ENCODE measurements at places on chromosomes 6 and 20.

GRCh38 chr20:62997417-62998035, 9.2 kb downstream of the BHLHE23 start:
- DNase-seq = no peak

DNA sequence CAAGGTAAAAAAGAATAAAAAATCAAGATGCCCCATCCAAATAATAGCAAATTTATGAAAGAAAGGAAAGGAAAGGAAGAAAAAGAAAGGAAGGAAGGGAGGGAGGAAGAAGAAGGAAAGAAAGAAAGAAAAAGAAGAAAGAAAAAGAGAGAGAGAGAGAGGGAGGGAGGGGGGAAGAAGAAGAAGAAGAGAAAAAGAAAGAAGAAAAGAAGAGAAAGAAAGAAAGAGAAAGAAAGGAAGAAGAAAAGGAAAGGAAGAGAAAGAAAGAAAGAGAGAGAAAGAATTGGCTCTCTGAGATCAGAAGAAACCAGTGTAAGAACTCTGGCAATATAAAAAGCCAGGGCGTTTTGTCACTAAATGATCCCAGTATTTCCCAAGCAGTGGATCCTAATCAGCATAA, 401.7 kb downstream of the EPHA7 start:
- no peak for DNase-seq

GRCh38 chr20:60314727-60315126, 356.5 kb downstream of the CDH26 start:
- DNase-seq = no peak

DNA sequence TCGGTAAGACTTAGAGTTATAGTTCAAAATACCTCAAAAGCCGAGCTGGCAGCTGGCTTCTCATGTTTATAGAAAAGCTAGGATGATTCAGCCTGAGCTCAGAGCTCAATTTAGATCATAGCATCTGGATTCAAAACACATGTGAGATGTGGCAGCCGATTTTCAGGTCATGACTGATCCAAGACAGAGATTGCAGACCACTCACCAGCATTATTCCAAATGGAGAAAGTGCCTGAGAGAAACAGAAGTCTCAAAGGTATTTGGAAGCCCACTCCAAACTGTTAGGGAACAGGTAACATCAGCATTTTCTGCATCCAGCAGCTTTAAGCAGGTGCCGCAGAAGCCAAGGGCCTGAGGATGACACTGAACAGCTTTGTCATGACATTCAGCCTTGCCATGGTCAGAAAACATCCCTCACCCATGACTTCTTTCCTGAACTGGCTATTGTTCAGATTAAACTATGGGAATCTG, 102.2 kb downstream of the BACH2 start:
- DNase-seq = no peak

- no peak for DNase-seq
Measured at GRCh38 chr6:166460473-166461437, 78.0 kb upstream of the MPC1 start.

GRCh38 chr6:42269553-42269952, 51.9 kb upstream of the MRPS10 start:
- DNase-seq = no peak

GRCh38 chr20:24033151-24033550, 44.6 kb upstream of the GGTLC1 start:
- DNase-seq = no peak

DNA sequence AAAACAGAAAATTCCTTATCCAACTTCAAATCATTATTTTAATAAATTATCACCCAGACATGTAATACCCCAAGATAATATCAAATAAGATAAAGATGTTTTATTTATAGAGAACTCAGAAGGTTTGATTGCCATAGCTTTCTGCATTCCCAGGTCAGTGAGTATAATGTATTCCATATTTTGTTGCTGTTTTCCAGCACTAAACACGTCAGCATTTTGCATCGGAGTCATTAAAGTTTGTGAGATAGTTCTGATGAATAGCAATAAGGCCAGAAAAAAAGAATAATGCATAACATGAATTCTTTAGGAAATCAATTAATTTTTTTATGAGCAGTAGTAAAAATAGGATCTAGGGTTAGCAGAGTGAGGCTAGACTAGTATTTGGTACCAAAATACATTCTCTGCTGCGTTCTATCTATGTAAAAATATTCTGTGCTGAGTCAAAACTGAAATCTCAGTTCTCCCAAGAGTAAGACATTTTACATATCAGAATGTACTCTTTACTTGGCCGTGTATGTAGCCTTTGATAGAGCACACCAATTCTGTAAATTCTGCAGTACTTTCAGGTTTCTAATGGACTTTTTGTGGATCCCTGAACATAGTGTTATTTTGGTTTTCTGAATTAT, 269.9 kb upstream of the AGPAT4 start:
- DNase-seq = no peak

All from COR-L47 (cell line).